Activated T-helper 1 cell treated with anti-CD3 and anti-CD28 coated beads, Interleukin-12 subunit alpha, Interleukin-12 subunit beta, Interleukin-2, Interleukin-4 antibody, amounts not matched to agents 30 ng/mL and 10 ng/mL and 1 ng/mL, durations not matched to agents 14 hours and 24 hours and 36 hours (primary cell): ENCODE measurements at places on chromosomes 4 and X. TPM values are rescaled to one million over a fixed set of nuclear protein-coding genes. Genes with fewer than 3 reads are reported as not detected.

Gene DIPK2B
- not detected in 2 replicates for total RNA-seq

Gene PSAPL1
- not detected in 2 replicates for total RNA-seq

Gene SOX3
- not detected in 2 replicates for total RNA-seq

Gene GSX2
- total RNA-seq: not detected in 2 replicates

Gene MTNR1A
- total RNA-seq: not detected in 2 replicates

Gene ADH6
- not detected in 2 replicates for total RNA-seq

Gene MGST2
- total RNA-seq: 22.4 and 23.0 TPM in 2 replicates
